ENCODE measurements at places on chromosomes 7 and 10. TPM values are rescaled to one million over a fixed set of nuclear protein-coding genes. Genes with fewer than 3 reads are reported as not detected.

The NUDT13 gene
- total RNA-seq: 1.5 TPM

The ZP3 gene
- total RNA-seq: 0.32 TPM

The FAM241B gene
- total RNA-seq: 13.7 TPM

The NCF1 gene
- total RNA-seq: 0.18 TPM

The BTBD16 gene
- total RNA-seq: not detected
